ENCODE measurements at places on chromosomes 5 and 9.

- DNase-seq = no peak
These were observed 614.2 kb upstream of the CLINT1 start for GRCh38 chr5:158473016-158473635.

DNA sequence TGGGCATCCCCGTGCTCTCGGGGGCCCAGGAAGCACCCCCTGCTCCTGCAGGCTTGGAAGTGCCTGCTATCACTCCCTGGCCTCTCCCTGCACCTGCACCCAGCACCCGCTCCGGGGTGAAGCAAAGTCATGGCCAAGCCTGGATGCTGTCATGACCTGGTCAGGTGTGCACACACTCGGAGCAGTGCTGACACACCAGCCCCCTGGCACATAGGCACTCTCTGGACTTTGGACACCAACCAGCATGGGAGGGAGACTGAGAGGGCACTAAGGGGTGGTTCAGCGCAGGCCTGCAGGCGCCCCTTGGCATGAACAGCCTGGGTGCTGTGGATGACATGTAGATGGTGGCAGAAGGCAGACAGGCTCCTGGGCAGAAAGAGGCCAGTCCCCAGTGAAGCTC lies 158.6 kb downstream of the GHR start:
- DNase-seq = no peak

GRCh38 chr9:70517926-70518610 lies 103.6 kb upstream of the KLF9 start:
- no peak for DNase-seq

- no peak for DNase-seq
These were observed 16.9 kb upstream of the ADRA1B start for GRCh38 chr5:159899067-159900049.

DNA sequence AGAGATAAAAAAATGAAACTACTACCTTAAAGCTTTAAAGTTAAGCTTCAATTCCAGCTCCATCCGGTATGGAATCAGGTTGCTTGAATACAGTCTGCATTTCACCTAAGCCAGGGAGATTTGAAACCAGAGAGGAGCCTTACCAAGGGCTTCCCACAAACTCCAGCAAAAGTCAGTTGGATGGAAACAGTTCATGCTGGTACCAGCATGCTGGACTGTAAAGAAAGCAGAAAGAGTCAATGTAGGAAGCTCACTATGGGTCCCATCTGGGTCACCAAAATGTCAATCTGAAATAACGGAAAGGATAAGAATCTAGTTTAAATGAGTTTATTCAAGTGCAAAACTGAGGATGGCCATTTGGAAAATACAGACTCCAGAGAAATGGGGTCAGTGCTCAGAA lies 65.3 kb downstream of the CDO1 start:
- no peak for DNase-seq

GRCh38 chr5:40828690-40829661 lies 6.0 kb downstream of the RPL37 start:
- no peak for DNase-seq

- no peak for DNase-seq
These were observed 83.2 kb downstream of the TNC start for GRCh38 chr9:115034801-115035200.

DNA sequence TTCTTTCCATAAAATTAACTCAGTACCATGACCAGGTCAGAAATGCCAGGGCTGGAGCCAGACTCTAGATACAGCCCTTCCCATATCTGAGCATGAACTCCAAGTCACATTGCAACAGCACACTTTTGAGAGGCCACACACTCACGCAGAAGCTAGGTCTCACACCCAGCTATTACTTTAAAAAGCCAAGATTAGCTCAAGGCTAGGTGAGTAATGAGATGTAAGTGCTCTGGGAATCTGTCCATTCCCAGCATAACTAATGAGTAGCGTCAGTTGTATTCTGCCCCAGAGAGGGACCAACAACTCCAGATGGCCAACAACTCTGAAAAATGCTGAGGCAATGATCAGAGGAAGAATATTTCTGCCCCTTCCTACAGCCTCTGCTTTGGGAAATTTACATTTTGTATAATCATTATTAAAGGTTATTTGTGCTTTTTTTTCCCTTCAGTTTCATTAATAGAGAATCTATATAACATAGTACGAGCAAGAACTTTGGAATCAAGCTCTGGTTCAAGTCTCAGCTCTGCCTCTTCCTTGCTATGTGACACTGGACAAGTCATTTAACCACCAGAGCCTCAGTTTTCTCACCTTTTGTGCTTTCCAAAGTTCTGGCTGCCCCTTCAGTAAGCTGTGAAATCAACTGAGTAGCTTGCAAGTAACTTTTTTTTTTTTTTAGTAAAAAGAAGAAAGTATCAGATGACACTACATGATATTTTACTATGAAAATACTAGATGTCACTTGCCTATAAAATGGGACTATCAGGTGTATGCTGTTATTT lies 118.3 kb downstream of the NR6A1 start:
- no peak for DNase-seq

GRCh38 chr5:170254056-170254455 lies 21.3 kb downstream of the C5orf58 start:
- no peak for DNase-seq

DNA sequence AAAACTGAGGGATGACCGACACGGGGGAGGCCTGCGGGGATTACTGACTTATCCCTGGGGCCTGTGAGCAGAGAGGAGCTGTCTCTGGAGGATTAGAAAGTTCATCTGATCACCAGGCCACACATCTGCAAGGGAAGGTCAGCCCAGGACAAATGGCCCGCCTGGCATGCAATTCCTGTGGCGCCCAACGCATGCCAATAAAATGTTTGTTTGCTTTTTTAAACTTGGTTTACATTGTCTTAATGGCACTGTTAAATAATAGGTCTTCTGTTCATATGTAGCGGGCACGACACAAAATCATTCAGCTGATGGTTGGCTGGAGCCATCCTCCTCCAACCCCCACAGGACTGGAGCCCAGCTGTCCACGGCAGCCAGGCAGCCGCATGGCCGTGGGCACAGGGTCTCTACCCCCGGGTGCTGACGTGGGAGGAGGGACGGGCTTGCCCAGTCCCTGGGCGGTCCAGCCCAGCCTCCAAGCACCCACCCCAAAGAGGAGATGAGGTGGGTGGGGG lies 41.0 kb upstream of the SLC12A7 start:
- no peak for DNase-seq

DNA sequence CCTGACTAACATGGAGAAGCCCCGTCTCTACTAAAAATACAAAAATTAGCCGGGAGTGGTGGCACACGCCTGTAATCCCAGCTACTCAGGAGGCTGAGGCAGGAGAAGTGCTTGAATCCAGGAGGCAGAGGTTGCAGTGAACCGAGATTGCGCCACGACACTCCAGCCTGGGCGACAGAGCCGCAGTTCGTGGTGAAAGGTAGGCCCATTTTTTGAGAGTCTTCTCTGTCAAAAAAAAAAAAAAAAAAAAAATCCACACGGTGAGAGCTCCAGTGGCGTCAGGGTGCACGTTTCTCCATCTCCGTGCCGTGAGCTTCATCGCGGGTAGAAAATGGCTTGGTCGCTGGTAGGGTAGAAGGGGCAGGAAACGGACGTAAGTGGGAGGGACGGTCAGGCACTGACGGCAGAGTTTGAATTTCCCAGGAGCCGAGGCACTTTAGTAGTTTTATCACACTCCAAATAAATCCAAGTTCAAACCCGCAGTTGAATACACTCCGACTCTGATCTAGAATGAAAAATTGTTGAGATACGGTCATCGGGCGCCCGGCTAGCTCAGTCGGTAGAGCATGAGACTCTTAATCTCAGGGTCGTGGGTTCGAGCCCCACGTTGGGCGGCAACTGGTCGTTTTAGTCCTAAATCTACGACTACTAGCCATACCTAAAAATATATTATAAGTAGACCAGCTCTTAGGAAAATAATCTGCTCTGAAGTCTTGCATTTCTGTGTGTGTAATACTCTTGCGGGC lies 2.4 kb upstream of the TRIM7 start:
- no peak for DNase-seq

DNA sequence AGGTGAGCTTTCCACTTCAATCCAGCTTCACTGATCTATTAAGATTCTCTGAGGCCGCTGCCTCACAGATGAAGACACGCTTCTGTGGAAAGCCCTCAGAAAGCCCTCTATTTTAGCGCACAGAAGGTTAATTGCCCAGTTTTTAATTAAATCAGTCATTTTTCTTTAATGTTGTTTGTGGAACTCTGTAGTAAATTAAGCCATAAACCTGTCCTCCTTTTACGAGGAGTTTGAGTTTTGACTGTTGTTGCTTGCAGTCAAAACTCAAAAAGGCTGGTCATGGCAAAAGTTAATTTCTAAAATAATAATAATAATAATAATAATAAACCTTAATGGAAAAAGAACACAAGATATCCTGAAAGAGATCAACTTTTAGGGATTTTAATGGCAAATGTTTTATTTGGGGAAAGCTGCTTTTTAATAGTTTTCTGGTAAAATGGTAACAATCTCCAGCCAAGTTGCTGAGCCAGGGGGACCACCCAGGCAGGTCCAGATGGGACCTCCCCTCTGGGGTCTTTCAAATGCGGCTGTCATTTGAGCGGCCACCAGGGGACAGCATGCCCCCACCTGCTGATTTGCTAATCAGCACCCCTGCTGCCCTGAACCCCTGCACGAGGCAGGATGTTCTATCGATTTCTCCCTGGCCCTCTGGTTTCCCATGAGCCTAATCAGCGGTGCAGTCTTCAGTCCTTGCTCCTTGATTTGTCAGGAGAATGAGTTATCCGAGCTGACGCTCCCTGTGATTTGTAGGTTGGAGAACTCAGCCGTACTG lies 247.2 kb downstream of the FSTL4 start:
- DNase-seq = no peak

GRCh38 chr9:16289639-16290038 lies 580.8 kb downstream of the BNC2 start:
- DNase-seq = no peak

GRCh38 chr5:168842571-168843205 lies 263.5 kb upstream of the PANK3 start:
- DNase-seq = no peak

DNA sequence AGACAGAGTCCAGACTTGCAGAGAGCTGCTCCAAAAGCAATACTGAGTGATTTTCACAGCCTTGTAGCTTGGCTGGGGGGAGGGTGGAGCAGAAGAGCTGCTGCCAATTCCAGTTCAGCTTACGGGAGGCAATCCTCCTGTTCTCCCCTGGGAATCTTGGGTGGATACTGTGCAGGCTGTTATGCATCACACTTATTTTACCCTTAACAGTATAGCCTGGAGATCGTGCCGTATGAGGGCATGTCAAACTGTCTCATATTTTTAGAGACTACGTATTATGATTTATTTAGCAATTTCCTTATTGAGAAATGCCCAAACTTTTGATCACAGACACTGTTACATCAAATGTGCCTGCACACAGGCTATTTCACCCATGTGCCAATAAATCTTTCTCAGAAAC lies 85.2 kb downstream of the BASP1 start:
- DNase-seq = no peak

DNA sequence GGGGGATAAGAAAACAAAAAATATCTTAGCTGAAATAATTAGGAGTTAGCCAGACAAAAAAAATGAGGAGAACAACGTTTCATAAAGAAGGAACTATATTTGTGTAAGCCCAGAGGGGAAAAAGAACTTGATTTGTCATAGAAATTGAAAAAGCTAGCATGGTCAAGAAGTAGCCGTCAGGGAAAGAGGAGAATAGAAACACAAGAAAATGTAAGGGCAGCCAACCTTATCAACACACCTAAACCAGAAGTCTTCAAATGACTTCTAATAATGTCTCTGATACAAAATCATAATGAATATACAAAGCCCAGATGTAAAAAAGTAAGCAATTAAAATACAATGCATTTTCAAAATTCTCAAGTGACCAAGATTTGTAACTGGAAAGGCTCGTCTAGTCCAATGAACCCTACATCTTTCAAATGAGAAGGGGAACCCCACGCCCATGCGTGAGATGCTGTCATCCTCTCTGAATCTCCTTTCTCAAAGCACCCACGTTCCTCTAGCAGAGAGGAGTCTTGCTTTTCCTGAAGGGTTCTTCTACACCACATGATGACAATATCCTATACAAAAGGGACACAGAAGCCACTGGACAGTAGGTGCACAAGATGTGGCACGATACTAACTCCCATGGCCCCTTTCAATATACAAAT lies 103.7 kb downstream of the ARL15 start:
- no peak for DNase-seq

GRCh38 chr9:128020692-128021091 lies 39.9 kb upstream of the EEIG1 start:
- no peak for DNase-seq

DNA sequence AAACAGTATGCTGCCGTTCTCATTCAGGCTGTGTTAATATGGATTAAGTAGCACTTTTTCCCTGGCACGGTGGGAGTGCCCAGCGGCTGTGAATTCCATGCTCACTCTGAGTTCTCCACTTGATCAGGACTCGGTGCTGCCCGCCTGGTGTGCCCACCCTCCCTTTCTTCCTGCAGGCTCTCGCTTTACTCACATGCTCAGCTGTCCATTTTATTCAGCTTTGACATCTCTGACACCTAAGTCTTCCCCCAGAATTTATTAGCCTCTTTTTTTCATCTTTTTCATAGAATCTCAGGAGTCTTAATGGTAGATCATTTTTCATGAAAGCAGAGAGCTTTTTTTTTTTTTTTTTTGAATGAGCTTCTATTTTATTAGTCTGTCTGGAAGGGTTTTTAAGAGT lies 626.5 kb downstream of the IRX1 start:
- no peak for DNase-seq

GRCh38 chr9:19471737-19472648 lies 63.2 kb downstream of the ACER2 start:
- DNase-seq = no peak

GRCh38 chr5:59418808-59419207 lies 474.7 kb downstream of the PDE4D start:
- DNase-seq = no peak

DNA sequence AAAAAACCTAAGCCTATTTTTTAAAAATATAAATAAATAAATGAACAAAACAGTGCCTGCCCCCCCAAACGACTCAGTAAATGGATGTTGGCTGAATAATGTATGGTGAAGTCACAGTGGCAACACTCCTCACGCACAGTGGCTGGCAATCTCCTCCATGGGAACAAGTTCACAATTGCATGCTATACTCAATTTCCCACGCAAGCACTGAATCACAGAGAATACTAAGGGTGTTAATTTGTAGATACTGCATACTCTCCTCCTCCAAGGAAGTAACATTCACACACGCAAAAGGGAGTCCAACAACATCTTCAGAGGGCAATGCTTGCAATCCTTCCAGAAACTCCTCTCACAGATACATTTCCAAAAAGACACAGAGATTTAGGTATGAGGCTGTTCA lies 47.5 kb downstream of the SERINC5 start:
- DNase-seq = no peak

DNA sequence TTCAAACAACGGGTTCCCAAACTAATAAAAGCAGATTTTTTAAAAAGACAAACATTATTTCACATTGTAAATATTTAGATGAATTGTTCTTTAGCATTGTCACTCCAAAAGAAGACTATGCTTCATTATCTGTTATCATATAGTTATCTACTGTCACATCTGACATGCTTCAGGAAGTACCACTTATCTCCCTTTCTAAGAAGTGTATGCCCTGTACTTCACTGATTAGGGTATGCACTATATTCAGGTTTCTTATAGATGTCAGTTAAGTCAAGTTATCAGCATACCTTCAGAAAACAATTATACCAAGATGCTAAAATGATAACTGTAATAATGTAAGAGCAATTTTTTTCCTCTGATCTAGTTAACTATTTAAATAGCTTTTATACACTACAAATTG lies 40.4 kb downstream of the LMBRD2 start:
- no peak for DNase-seq

GRCh38 chr5:531101-531748 lies 7.0 kb upstream of the SLC9A3 start:
- DNase-seq = no peak
